ENCODE measurements at places on chromosomes 2 and 18.
A peak's percentile ranks its signal among the peaks of the same experiment; 100 is the strongest.

DNA sequence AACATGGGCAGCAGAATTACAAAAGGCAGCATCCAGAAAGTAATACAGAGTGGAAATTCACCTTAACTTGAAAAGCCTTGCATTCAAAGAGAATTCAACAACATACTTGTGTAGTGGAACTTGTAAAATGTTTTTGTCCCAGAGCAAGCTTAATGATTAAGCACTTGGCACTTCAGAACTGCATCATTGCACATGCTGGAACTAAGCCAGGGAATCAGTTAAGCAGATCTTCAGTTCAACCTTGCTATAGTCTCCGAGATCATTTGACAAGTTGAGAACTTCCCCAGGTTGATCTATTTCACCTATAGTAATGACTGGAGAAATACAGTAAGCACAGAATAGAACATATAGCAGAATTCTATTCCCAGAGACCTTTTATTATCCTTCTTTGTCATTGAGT is 1337.2 kb upstream of the NXPH2 start:
- DNase-seq, result no peak

DNA sequence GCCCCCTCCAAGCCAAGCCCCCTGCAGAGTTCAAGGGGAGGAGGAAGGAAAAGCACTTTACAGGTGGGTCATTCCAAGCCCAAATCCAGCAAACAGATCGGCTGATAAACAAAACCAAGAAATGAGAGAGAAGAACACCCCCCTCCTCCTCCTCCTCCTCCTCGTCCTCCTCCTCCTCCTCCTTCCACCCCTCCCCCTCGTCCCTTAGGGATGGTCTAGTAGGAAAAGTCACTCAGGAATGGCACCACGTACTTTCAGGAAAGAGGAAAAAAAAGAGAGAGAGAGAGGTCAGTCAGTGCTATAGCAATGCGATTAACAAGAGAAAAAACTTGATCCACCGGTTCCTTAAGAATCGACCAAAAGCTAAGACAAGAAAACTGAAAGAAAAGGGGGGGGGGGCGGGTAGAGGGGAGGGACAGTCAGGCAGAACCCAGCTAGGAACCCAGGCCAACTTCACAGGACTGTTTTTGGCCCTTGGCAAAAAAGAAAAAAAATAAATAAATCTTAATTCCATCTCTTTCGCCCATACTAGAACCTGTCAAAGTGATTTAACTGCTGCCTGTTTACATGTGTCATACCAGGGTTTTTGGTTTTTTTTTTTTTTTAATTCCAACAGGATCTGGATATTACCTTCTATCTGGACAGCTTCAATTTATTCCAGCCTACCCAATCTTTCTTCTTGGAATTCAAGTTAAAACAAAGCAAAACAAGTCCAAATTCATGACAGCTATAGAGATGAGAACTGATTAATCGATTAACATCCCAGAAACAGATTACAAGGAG is 906 bp downstream of the IKZF2 start:
- DNase-seq, result peak; percentile 52

GRCh38 chr2:142280831-142281230 is 150.0 kb upstream of the LRP1B start:
- no peak for DNase-seq

GRCh38 chr18:69655816-69656215 is 255.1 kb downstream of the DOK6 start:
- DNase-seq, result no peak

GRCh38 chr2:170163411-170164065 is 14.4 kb upstream of the MYO3B start:
- no peak for DNase-seq

GRCh38 chr2:19839438-19839837 is 62.3 kb downstream of the TTC32 start:
- DNase-seq, result no peak

- DNase-seq, result no peak
Observed at GRCh38 chr2:10167316-10167715, 44.8 kb downstream of the RRM2 start.

GRCh38 chr2:214379227-214379626 is 31.6 kb upstream of the VWC2L start:
- DNase-seq, result no peak

GRCh38 chr2:62110415-62111025 is 85.4 kb upstream of the B3GNT2 start:
- DNase-seq, result no peak

GRCh38 chr18:46257366-46257765 is 153.2 kb downstream of the HAUS1 start:
- no peak for DNase-seq

Measured in Caco-2 (cell line).